ENCODE measurements at places on chromosomes 3 and 15.

DNA sequence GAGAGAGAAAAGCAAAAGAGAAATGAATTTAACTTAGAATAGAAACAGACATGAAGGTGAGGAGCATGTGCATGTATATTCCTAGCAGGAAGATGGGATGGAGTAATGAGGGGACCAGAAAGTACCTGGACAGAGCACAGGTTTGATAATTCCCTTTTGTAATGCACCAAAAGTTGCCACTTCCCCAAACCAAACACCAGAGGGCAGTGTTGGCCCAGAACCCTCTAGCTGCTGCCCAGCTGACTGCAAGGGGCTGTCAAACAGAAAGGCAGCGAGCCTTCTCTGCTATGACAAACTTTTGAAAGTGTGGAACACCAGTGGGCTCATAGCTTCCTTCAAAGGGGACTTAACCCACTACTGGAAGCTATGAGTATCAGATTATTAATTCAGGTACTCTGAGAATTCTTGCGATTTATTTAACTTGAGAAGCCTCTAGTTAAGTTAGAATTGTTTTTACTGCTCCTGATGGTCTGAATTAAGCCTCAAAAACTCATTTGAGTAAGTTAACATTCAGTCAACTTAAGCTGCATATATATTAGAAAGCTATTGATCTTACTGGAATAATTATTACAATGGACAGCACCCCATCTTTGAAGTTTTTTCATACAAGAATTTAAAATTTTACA lies 234.9 kb downstream of the NEK10 start:
- DNase-seq, result peak; percentile 77
- no peak overlapping the region for H3K4me3 ChIP-seq
- H3K27me3 ChIP-seq, result no peaks in the 10 kb centered on the region
- no peaks in the 10 kb centered on the region for H3K36me3 ChIP-seq

DNA sequence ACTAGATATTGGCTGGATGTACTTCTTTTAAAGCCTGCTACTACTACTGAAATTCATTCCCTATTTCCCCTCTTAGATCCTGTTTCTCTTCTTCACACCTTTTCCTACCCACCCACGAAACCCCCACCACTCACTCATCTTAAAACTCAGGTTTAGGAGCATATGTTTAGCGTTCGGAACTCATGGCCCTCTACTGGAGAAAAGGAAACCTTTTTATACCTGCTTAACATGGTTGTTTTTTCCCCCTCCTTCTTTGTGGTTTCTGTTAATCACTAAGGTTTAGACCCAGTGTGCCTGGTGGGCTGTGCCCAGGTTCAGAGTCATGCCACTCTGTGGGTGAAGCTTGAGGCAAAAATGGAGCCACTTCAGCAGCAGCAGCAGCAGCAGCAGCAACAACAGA lies 2.6 kb downstream of the ARID3B start:
- peaks cover 8% of the 10 kb centered on the region for H3K36me3 ChIP-seq
- peaks cover 37% of the 10 kb centered on the region for H3K4me1 ChIP-seq
- no peaks in the 10 kb centered on the region for H3K27me3 ChIP-seq
- DNase-seq, result no peak
- peak overlapping the region; percentile 9 for H3K4me3 ChIP-seq

GRCh38 chr3:82973791-82974190 lies 1212.3 kb upstream of the GBE1 start:
- H3K36me3 ChIP-seq, result no peaks in the 10 kb centered on the region
- H3K4me1 ChIP-seq, result no peaks in the 10 kb centered on the region
- no peak overlapping the region for H3K4me3 ChIP-seq
- no peak overlapping the region for H3K27ac ChIP-seq
- no peaks in the 10 kb centered on the region for H3K27me3 ChIP-seq
- no peak for DNase-seq

- no peak for DNase-seq
- no peak overlapping the region for H3K4me3 ChIP-seq
- no peaks in the 10 kb centered on the region for H3K27me3 ChIP-seq
- H3K27ac ChIP-seq, result no peak overlapping the region
- H3K36me3 ChIP-seq, result no peaks in the 10 kb centered on the region
These were observed 16.6 kb downstream of the TPRA1 start for GRCh38 chr3:127573912-127574311.

DNA sequence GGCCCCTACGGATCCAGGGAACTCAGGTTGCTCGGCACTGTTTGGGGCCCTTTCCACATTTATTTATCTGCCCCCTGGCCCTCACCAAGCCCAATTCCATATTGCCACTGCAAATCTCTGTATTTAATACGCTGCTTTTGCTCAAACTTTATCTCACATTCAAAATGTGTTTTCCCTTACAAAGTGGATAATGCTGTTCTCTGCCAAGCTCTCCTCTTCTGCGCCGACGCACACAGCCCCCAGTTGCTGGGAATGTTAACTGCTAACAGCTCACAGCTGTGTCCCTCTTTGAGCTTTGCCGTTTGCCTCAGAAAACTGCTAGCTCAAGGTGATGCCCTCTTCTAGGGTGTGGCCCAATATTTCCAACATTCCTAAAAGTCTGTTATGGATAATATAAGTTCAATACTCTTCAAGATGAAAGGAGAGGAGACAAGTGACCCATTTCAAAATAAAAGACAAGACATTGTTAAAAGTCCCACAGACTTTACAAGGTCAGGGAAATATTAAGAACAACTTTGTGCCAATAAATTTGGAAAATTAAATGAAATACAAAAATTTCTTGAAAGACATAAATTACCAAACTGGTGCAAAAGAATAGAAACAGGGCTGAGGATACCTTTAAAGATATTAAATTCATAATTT lies 12.6 kb upstream of the FBN1 start:
- no peaks in the 10 kb centered on the region for H3K27me3 ChIP-seq
- H3K4me1 ChIP-seq, result no peaks in the 10 kb centered on the region
- H3K4me3 ChIP-seq, result no peak overlapping the region
- H3K36me3 ChIP-seq, result no peaks in the 10 kb centered on the region
- DNase-seq, result no peak
- H3K27ac ChIP-seq, result no peak overlapping the region

- no peak overlapping the region for H3K4me3 ChIP-seq
- H3K4me1 ChIP-seq, result no peaks in the 10 kb centered on the region
- no peak for DNase-seq
- no peak overlapping the region for H3K27ac ChIP-seq
- H3K36me3 ChIP-seq, result no peaks in the 10 kb centered on the region
- H3K27me3 ChIP-seq, result no peaks in the 10 kb centered on the region
These were observed 17.4 kb downstream of the GPR160 start for GRCh38 chr3:170055209-170055608.

DNA sequence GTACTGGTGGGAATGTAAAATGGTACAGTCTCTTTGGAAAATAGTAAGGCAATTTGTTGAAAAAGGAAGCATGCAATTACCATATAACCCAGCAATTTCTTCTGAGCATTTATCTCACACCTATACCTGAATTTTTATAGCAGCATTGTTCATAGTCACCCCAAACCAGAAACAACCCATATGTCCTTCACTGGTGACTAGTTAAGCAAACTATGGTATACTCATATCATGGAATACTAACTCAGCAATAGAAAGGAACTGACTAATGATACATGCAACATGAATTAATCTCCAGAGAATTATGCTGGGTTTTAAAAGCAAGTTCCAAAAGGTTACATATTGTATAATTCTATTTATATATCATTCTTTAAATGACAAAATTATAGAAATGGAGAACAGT lies 60.2 kb downstream of the TRAT1 start:
- no peaks in the 10 kb centered on the region for H3K27me3 ChIP-seq
- H3K36me3 ChIP-seq, result no peaks in the 10 kb centered on the region
- H3K4me3 ChIP-seq, result no peak overlapping the region
- DNase-seq, result no peak

DNA sequence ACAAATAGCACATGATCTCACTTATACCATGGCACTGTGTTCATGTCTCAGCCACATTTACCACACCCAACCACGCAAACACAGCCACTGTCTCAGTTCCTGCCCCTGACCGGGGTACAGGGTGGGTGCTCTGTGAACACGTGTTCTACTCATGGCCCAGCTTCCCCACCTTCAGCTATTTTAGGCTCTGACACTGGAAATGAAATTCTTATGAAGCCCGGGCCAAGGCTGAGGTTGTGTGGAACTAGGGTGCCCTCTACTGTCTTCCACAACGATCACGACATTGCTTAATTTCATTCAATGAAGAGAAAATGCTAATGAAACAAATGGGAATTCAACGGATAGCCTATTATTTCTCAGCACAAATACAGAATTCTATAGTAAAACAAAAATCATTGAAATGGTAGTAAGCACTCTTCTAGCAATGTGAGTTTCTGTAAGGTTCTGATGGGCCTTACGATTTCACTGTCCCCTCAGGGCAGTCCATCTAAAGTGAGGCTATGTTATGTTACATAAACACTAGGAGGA lies 2.1 kb upstream of the GABRA5 start:
- DNase-seq, result peak; percentile 52
- H3K4me3 ChIP-seq, result no peak overlapping the region
- H3K36me3 ChIP-seq, result no peaks in the 10 kb centered on the region
- H3K27ac ChIP-seq, result no peak overlapping the region

DNA sequence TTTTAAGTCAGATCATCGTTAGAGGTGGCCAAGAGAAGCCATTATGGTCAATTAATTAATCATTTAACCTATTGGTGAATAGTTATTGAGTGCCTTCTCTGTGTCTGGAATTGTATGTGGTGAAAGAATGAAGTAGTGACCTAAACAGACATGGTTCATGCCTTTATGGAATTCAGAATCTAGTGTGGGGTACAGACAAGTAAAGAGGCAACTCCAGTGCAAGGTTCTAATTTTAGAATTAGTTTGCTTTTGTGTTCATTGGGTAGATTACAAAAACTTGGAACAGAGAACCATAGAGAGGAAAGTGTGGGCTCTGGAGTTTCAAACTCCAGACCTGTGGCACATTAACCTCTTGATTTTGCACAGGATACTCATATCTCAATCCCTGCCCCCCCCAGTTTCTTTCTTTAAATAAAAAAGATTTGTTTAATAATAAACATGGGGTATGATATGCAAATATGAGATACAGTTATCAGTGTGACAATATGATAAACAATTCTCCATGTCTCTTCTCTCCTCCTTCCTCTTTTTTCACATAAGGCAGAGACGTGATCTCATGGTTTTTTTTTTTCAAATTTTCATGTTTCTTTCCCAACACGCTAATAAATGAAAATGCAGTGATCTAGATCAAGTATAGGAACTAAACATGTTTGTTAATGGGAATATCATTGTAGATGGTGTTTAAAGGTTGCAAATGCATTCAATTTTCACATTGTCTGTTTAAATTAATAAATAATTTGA lies 117.9 kb downstream of the MITF start:
- no peaks in the 10 kb centered on the region for H3K36me3 ChIP-seq
- DNase-seq, result peak; percentile 59
- H3K27ac ChIP-seq, result peak overlapping the region; percentile 91
- peaks cover 48% of the 10 kb centered on the region for H3K4me1 ChIP-seq
- H3K27me3 ChIP-seq, result no peaks in the 10 kb centered on the region

GRCh38 chr3:52895418-52895817 lies 1.9 kb downstream of the STIMATE start:
- no peaks in the 10 kb centered on the region for H3K36me3 ChIP-seq
- peaks cover 4% of the 10 kb centered on the region for H3K27me3 ChIP-seq
- no peak overlapping the region for H3K27ac ChIP-seq
- H3K4me3 ChIP-seq, result no peak overlapping the region

DNA sequence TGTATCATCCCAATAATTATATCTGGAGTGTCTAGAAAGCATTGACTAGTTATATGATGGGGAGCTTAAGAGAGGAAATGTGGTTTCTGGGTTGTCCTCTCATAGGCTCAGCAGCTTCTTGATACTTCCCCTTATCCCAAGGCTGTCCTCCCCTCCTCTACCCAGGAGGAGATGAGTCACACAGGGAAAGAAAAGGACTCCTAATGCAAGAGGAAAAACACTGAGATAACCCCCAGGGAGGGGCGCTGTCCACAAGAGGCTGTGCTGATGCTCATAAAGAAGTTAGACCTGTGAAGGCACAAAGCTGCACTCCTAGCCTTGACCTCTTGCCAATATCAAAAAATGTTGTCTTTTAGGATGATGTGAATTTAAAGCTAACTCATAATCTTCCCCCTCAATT lies 28.8 kb upstream of the GYG1 start:
- H3K27ac ChIP-seq, result no peak overlapping the region
- DNase-seq, result peak; percentile 32
- no peaks in the 10 kb centered on the region for H3K4me1 ChIP-seq
- no peaks in the 10 kb centered on the region for H3K36me3 ChIP-seq
- H3K4me3 ChIP-seq, result no peak overlapping the region

DNA sequence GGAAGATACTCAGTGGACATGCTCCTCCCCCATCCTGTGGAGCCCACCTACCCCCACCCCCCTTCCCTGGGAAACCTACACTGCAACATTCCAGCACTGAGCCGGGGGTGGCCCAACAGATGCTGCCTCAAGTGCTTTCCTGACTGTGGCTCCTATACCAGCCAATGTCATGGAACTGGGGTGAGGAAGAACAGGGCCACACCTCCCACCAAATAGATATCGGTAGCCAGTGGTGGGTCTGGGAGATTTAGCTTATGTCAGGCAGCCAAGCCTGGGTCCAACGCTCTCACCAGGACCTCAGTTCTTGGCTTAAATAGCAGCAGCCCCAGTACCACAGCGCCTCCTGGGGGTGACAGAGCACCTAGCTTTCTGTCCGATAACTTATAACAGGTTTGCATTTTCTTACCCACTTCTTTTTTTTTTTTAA lies 30.3 kb downstream of the CDC25A start:
- DNase-seq, result peak; percentile 86
- H3K4me1 ChIP-seq, result no peaks in the 10 kb centered on the region
- H3K36me3 ChIP-seq, result peaks cover 23% of the 10 kb centered on the region
- no peaks in the 10 kb centered on the region for H3K27me3 ChIP-seq
- no peak overlapping the region for H3K4me3 ChIP-seq

- H3K27ac ChIP-seq, result no peak overlapping the region
- H3K36me3 ChIP-seq, result no peaks in the 10 kb centered on the region
- no peaks in the 10 kb centered on the region for H3K4me1 ChIP-seq
- H3K4me3 ChIP-seq, result no peak overlapping the region
- no peaks in the 10 kb centered on the region for H3K27me3 ChIP-seq
- no peak for DNase-seq
These were observed 181.8 kb downstream of the RYR3 start for GRCh38 chr15:33492434-33493052.

DNA sequence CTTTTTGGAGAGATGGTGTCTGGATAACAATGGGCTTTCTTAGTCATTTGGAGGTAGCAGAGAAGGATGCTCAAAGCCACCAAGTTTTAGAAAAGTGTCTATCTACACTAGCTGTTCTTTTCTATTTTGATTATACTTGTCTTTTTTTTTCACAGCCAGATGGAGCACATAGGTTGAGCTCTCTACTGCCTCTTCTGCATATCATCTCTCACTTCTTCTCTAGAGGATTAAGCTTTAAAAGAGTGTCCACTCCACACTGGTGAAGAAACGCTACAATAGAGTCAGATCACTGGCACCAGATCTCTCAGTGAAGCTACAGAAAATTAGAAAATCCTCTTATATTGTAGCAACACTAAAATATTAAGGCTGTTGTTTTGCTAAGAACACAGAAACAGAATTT lies 145.3 kb upstream of the MBNL1 start:
- no peak overlapping the region for H3K4me3 ChIP-seq
- no peaks in the 10 kb centered on the region for H3K36me3 ChIP-seq
- no peaks in the 10 kb centered on the region for H3K4me1 ChIP-seq
- no peak for DNase-seq

Measured in cardiac muscle cell (in vitro differentiated cells and primary cell).